ENCODE measurements at places on chromosomes 12 and 14.

DNA sequence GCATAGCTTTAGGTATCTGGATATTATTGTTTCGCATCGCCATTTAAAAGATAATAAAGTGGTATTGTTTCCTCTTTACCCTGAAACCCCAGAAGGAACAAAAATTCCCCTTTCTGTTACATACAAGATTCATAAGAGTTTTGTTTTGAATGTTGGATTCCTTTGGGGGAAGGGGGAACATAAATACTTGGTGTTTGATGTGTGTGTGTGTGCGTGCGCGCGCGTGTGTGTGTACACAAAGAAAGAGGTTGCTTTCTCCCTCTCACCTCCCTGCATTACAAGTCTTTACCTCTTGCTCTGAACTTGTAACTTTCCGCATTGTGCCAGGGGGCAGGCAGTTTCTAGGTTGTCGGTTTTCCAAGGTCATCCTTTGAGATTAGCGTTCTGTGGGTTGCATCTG lies 76.4 kb downstream of the GPATCH2L start:
- no peak for DNase-seq

- no peak for DNase-seq
Observed at GRCh38 chr12:120350576-120351350, 18.2 kb downstream of the MSI1 start.

GRCh38 chr14:31543969-31544799 lies 17.0 kb upstream of the NUBPL start:
- DNase-seq = no peak

- peak; percentile 70 for DNase-seq
Observed at GRCh38 chr14:77014004-77014604, 14.4 kb downstream of the IRF2BPL start.

DNA sequence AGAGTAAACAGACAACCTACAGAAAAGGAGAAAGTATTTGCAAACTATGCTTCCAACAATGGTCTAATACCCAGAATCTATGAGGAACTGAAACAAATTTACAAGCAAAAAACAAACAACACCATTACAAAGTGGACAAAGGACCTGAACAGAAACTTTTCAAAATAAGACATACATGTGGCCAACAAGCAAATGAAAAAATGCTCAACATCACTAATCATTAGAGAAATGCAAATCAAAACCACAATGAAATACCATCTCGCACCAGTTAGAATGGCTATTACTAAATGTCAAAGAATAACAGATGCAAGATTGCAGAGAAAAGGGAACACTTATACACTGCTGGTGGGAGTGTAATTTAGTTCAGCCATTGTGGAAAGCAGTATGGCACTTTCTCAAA lies 125.8 kb downstream of the C12orf42 start:
- DNase-seq = no peak

DNA sequence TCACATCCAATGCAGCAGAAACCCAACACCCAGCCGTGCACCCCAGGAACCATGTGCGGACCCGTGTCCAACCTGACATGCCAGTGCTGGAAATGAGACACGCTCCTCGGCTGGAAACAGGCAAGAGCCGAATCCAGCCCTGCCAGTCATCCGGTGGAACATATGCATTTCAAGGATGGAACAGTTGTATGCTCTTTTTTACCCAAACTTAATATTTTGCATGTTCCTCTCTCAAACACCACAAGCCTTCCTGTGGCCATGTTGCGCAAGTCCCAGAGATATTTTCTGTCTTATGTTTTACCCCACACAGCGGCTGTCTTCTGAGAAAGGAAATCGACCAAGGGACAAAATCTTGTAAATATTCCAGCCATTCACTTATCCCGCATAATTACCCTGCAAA lies 196.9 kb downstream of the BCL11B start:
- DNase-seq = no peak

DNA sequence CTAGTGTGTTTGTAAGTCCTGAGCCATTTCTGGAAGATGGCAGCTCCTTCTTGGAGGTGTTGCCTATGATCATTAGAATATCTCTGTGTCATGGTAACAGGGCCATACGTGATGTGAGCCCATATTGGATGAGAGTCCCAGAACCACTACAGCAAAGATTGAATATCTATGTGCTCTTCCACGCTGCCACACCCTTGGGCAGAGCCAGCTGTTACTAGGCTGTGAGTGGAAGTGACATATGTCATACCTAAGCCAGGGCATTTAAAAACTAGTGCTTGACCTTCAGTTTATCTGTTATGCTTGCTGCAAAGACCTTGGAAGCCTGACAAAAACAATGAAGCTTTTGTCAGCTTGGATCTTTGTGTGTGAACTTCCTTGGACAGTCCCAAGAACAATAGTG lies 495.1 kb upstream of the CCDC196 start:
- DNase-seq = no peak

- no peak for DNase-seq
Observed at GRCh38 chr14:22849212-22849819, 12.9 kb downstream of the MMP14 start.

DNA sequence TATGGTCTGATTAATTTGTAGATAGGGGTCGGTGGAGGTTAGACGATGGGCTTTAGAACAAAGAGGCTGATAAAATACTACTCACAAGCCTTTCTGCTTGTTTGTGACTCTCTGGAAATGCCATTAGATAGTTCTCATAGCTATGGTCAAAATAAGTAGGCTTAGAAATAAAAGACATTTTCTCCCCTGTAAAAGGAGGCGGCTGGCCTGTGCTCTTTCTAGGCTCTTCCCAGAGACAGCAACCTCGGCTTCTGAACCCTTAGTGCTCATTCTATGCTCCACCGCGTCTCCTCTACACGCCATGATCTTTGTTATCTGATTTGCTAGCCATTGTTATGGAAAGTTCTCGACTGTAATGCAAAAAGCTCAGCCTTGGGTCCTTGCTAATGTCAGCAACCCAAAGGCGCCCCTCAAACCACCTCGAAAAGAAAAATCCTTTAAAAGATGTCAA lies 64.5 kb downstream of the CRADD start:
- peak; percentile 61 for DNase-seq

DNA sequence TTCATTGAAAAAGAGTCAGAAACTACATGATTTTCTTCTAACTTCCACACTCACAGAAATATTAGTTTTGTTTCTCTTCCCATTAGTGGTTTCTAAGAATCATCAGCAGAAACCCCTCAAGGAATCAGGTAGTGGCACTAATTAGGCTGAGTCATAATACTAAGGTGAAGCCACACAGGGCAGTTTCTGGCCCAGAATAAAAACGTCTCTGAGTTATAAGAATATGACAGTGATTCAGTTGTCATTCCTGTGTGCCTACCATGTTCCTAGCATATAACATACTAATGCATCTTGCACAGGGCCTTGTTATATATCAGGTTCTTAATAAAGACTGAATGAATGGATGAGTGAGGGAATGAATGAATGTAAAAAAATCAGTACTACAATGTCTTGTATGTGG lies 206.0 kb upstream of the PLEKHG7 start:
- DNase-seq = no peak

DNA sequence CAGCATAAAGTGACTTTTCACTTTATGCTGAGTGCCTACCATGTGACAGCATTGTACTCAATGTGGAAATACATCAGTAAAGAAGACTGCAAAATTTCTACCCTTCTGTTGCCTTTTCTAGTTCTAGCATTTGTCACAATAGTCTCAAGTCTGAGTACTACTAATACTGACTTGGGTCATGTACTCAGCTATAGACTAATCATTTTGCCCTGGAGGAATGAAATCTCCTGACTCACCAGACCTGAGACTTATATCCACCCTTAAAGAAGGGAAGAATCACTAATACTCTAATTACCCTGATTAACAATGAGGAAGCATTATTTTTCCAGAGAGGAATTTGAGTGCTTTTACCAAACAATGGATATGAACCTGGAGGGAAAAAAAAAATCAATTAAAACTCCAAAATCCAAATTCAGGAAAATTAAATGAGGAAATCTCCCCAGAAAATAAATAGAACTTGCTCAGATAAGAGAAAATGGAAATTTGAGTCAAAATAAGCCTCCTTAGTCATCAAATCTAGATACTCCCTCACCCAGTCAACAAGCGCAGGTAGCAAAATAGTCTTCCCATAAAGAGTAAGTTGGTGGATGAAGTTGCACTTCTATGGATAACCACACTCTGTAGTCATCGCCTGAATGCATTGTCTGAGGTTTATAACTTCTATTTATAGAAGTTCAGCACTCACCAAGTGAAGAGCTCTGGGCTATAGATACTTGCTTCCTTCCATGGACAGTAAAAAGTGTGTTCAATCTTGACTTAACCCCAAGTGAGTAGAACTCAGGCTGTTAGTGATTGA lies 386.6 kb downstream of the SYT1 start:
- no peak for DNase-seq

- DNase-seq = no peak
Observed at GRCh38 chr12:130677957-130678558, 38.0 kb downstream of the RIMBP2 start.

DNA sequence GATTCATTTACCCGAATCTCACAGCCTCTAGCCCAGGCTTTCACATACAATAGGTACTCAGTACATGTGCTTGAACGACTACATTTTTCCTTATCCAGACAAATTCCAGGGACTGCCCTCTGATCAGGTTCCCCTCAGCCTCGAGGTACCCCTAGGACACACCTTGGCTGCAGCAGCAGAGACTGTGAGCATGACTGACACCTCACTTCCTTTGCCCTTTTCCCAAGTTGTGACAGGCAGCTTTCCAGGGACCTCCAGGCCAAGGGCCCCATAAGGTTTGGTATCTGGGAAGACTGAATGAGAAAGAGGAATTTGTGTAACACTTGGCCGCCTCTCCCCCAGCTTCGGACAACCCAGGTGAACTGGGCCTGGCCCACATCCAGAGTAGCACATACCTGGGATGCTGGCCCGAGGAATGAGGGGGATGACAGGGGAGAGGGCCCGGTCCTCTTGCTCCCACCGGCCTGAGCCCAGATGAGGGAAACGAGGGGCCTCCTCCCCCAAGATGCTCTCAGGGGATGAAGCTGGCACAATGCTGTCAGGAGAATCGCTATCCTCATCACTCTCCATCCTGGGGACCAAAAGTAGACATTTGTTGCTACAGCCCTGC lies 10.2 kb upstream of the PRKAG1 start:
- no peak for DNase-seq

DNA sequence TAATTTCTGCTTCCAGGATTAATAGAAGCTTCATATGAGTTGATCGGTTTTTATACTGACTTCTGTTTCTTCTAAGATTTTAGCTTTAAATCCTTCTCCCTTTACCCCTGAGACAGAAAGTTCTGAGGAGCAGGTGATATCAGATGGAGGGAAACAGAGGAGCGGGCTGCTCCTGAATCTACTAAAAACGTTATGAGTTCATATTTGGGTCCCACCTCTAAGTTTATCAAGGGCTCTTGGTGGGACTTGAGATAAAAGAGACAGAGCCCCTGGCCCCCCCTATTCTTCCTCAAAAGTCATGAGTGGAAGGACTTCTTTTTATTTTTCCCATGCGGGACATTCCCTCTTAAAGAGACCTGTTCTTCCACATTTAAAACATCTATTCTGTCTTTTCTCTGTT lies 23.8 kb downstream of the CLEC2A start:
- no peak for DNase-seq

GRCh38 chr14:52789118-52789517 lies 2.3 kb downstream of the GNPNAT1 start:
- no peak for DNase-seq

DNA sequence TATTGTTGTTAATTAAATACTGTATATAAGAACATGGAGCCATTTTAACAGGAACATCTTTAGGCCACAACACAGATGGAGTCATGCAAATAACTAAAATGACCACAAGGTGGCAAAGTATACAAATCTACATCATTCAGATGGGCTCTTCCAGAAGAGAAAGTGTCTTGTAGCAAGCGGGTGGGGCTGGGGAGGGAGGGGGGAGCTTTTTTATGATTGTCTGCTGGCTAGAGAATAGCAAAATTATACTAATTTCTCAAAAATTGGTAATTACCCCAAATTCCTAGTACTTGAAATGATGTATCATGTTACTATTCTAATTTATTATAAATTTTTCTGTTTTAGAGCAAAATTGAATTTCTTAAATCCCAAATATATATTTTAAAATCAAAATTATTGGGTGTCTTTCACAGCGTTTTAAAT lies 378.7 kb downstream of the PRKD1 start:
- DNase-seq = no peak

GRCh38 chr14:104295681-104296387 lies 157.4 kb downstream of the KIF26A start:
- no peak for DNase-seq

- no peak for DNase-seq
Observed at GRCh38 chr14:52868911-52869618, 77.7 kb upstream of the GNPNAT1 start.

DNA sequence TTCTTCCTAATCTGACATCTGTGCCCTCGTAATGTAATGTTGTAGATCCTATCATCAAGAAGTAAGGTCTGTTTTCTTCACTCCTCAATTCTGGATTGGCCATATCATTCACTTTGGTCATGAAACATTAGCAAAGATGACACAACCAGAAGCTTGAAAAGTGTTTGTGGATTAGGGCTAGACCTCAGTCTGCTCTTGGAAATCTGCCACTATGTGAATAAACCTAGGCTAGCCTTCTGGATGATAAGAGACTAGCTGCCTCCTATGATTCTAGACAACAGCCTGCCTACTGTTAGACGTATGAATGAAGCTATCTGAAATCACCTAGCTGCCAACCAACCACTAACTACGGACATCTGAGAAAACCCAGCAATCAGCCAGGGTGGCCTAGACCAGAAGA lies 38.7 kb upstream of the LYZ start:
- DNase-seq = no peak

DNA sequence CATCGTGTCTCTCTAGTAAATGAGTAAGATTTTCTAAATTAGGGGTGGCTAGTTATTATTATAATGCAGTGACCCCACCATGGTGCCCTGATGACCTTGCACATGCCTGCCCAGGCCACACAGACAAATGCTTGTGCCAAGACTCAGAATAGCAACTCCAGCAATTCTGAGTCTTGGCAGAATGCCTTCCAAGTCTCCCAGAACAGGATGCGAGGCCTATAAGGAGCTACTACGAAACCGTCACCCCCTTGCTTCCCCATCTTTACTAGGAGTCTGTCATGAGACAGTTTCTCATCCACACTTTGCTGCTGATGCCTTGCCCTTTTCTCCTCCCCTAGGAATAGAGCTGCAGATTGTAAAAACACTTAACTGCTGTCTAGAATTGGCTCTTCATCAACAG lies 559.9 kb downstream of the TRHDE start:
- DNase-seq = no peak

GRCh38 chr14:64266239-64266638 lies 27.9 kb downstream of the ESR2 start:
- no peak for DNase-seq
